ENCODE measurements at places on chromosomes 2 and 18. TPM values are rescaled to one million over a fixed set of nuclear protein-coding genes. Genes with fewer than 3 reads are reported as not detected.

- no peak for DNase-seq
Observed at GRCh38 chr18:45562567-45563479, 52.5 kb upstream of the SLC14A2 start.

DNA sequence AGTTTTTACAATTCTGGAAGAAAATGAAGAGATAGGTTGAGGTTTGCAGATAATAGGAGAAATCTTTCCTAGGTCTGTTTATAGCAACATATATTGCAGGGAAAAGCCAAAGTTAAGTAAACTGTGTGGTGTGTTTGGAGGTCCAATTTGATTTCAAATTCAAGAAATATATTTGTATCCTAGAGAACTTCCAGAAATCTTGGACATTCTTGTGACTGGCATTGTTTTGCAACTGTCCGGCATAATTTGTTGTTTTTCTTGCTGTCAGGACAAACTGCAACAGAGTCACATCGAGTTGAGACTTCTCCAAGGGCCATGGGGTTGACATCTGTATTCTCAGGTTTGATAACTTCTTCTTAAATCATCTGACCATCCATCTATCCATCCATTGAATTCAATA lies 170.9 kb upstream of the ZEB2 start:
- no peak for DNase-seq

GRCh38 chr2:26970928-26971627 lies 641 bp downstream of the MAPRE3 start:
- no peak for DNase-seq

DNA sequence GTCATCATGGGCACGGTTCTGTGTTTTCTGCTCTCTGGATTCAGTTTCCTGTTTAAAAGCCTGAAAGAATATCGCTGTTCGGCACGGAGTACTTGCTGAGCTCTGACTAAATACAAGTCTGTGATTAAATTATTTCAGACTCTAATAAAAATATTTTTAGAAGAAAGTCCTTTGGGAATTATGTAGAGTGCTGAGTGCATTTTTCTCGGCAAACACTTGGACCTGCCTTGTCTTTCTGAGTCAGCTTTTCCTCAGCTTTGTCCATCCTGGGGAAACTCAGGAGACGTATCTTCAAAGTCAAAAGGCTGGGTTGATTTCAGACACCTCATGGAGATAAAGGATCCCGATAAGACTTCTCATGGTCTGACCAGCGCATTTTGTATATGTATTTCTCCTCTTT lies 45.9 kb downstream of the IL1R2 start:
- DNase-seq = no peak

DNA sequence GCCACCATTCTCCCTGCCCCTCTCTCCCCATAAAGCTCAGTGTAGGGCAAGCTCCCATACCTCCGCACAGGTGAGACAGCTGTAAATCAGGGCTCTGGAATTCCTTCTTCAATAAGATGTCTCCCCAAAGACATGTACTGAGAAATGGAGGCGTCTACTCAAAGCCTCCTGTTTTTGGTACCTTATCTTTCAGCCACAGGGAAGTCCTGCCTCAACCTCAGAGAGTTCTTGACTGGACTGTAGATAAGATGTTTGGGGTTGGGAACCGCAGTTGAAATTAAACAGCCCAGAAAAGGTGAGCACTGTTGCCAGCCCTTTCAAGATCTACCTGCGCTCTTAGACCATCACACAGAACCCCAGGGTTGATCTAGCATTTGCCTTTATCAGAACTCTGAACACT lies 1.4 kb upstream of the GALNT14 start:
- DNase-seq = no peak

Gene INPP4A
- total RNA-seq = 46.7 TPM

DNA sequence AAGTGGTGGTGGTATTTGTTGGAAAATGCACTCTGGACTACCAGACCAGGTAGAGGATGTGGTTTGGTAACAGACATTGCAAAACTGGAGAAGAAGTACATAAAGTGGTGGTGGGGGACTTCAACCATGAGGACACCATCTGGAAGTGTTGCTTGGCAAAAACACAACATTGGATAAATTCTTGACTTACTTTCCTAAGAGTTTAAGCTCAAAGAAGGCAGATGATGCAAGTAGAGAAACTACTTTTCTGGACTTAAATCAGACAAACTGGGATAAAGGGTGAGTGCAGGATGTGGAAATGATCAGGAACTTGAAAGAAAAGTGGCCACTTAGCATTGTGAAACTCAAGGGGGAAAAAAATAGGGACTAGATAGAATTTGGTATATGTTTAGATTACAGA lies 487.4 kb downstream of the ZEB2 start:
- no peak for DNase-seq
